ENCODE measurements at places on chromosomes 6 and 20. TPM values are rescaled to one million over a fixed set of nuclear protein-coding genes. Genes with fewer than 3 reads are reported as not detected.

The CGA gene
- total RNA-seq, result 2.2 TPM

The OPRL1 gene
- total RNA-seq, result 2.9 TPM

The SCRT2 gene
- total RNA-seq, result 0.17 TPM

The HNF4A gene
- total RNA-seq, result not detected

The MATN4 gene
- total RNA-seq, result not detected

The MTFR2 gene
- total RNA-seq, result 2.9 TPM

The RCAN2 gene
- total RNA-seq, result 12.3 TPM

The SLPI gene
- total RNA-seq, result 202 TPM

The MICB gene
- 5.5 TPM for total RNA-seq

The APCDD1L gene
- total RNA-seq, result 0.23 TPM

The KCNK15 gene
- total RNA-seq, result 1.5 TPM

The SLC17A4 gene
- total RNA-seq, result not detected

The UBE2V1 gene
- 47.1 TPM for total RNA-seq

The C20orf141 gene
- total RNA-seq, result 4.4 TPM

The F13A1 gene
- total RNA-seq, result 24.5 TPM

The SLC17A1 gene
- not detected for total RNA-seq

The EBF4 gene
- total RNA-seq, result 48.9 TPM

The LY6G6D gene
- total RNA-seq, result not detected

The ZSWIM3 gene
- 4.3 TPM for total RNA-seq

The SULF2 gene
- total RNA-seq, result 82.0 TPM

The CST3 gene
- total RNA-seq, result 3,384 TPM

The CRIP3 gene
- total RNA-seq, result 7.3 TPM

The SLC4A11 gene
- total RNA-seq, result 9.2 TPM

The PBOV1 gene
- not detected for total RNA-seq

The SLC35F1 gene
- total RNA-seq, result 2.1 TPM

The LPA gene
- 0.09 TPM for total RNA-seq

The SNAI1 gene
- total RNA-seq, result 1.0 TPM

Measured in prostate gland (tissue), 2 donors.